ENCODE measurements at places on chromosomes 5 and 9.

DNA sequence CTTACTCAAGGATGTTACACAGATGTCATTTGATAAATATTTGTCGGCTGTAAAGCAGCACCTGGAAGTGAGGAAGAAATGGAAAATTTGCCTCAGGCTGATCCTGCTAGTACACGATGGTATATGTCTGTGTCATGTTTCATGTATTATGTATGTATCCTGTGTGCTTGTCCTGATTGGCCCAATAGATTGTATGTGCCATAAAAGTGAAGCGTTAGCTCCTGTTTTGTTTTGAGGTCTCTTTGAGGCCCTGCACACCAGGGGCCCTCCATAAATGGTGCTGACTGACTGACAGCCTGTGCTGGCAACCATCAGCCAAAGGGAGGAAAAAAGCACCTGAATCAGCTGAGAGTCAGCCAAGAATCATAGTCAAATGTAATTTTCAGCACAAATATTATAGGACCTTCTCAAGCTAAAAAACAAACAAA, 11.8 kb upstream of the LNPEP start:
- no peak overlapping the region for H3K4me3 ChIP-seq
- H3K36me3 ChIP-seq, result no peaks in the 10 kb centered on the region
- H3K4me1 ChIP-seq, result no peaks in the 10 kb centered on the region
- no peaks in the 10 kb centered on the region for H3K27me3 ChIP-seq
- H3K27ac ChIP-seq, result no peak overlapping the region

DNA sequence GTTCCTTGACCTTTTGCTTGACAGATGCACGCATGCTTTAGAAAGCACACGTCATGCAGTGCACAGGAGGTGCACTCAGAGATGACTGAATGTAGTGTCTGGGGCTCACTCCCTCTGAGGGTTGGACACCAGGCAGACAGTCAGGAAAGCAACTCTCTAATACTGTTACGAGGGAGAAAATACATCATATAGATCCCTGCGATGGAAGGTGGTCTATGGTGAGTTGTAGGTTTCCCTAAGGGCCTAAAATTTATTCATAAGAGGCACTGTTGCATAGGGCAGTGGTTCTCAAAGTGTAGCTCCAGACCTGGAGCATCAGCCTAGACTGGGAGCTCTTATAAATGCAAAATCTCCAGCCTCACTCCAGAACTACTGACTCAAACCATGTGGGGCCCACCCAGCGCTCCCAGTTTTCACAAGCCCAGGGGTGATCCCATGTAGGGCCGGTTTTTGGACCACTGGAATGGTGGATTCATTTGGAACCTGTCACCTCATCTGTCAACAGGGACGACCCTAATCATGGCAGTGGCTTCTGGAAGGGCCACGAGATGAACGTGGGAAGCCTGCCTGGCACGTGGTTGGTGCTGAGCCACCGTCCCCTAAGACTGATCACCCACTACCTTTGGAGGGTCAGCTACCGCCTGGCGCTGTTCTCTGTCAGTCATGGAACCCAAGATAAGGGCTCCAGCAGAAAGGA, 16.8 kb upstream of the PHF19 start:
- H3K27ac ChIP-seq, result peak overlapping the region; percentile 70
- H3K4me1 ChIP-seq, result no peaks in the 10 kb centered on the region
- H3K4me3 ChIP-seq, result peak overlapping the region; percentile 26
- DNase-seq, result no peak
- no peaks in the 10 kb centered on the region for H3K36me3 ChIP-seq
- H3K27me3 ChIP-seq, result no peaks in the 10 kb centered on the region

GRCh38 chr9:98097836-98098235, 21.2 kb downstream of the TRIM14 start:
- DNase-seq, result no peak
- H3K27me3 ChIP-seq, result no peaks in the 10 kb centered on the region
- peaks cover 10% of the 10 kb centered on the region for H3K4me1 ChIP-seq
- no peaks in the 10 kb centered on the region for H3K36me3 ChIP-seq
- H3K4me3 ChIP-seq, result no peak overlapping the region

DNA sequence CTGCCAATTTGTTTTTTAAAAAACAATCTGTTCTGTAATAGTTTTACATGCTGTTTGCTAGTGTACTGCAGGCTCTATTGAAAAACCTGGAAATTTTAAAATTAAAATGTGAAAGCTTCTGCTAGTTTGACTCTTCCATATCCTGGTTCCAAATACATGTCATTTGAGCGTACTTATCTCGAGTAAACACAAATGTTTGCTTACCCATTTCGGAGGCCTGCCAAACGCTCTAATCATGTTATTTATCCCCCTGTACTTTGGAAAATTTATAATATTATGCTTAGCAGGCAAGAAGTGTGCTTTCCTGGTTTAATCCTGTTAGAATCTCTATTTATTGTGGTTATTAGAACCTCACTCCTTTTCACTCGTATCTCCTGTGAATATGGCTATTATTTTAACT, 476.8 kb upstream of the CYLC2 start:
- no peak overlapping the region for H3K27ac ChIP-seq
- H3K27me3 ChIP-seq, result no peaks in the 10 kb centered on the region
- no peak for DNase-seq

DNA sequence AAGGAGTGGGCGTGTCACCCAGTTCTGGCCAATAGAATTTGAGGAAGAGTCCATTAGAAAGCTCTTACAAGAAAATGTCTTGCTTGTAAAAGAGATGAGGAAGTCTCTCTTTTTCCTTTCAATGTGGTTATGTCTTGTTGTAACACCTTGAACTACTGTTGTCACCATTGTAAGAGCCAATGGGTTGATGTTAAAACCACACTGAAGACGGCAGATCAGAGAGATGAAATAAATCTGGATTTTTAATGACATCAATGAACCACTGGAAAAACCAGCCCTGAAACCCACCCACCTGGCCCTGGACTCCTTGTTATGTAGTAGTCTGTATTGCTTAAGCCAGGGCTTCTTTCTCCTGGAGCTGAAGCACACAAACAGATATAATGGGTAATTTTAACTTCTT, 83.8 kb upstream of the ERCC6L2 start:
- no peak overlapping the region for H3K27ac ChIP-seq
- H3K4me3 ChIP-seq, result no peak overlapping the region
- H3K36me3 ChIP-seq, result no peaks in the 10 kb centered on the region

GRCh38 chr5:175288048-175288621, 155.8 kb downstream of the DRD1 start:
- no peaks in the 10 kb centered on the region for H3K27me3 ChIP-seq
- H3K36me3 ChIP-seq, result no peaks in the 10 kb centered on the region
- no peak overlapping the region for H3K4me3 ChIP-seq
- no peak overlapping the region for H3K27ac ChIP-seq
- no peaks in the 10 kb centered on the region for H3K4me1 ChIP-seq

DNA sequence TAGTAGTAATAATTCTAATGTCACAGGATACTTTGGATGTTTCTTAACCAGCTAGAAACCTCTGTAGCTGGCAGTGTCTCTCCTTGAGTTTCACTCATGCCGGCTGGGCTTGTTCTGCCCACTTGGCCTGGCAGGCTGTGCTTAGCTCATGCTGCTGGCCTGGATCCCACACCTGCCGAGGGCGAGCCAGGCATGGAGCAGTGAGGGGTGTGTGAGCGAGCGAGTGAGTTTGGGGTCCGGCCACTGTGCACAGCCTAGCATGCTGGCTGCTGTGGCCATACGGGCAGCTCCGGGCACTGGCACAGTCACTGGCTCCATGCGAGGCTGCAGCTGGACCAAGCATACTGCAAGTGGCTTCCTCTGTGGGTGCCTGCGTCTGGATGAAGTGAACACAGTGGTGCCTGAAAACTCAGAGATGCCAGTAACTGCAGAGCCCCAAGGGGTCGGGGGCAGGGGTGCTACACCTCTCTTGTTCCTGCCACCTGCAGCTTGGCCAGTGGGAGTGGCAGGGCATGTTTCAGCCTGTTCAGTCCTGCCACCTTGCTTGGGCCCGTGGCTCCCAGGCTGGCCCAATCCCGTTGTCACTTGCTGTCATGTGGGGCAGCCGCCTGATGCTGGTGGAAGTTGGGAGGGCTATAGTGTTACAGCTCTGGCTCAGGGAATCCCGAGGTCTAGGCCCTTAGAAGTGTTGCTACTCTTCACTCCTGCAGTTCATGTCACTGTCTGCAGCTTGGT, 9.9 kb downstream of the FSD1L start:
- no peaks in the 10 kb centered on the region for H3K4me1 ChIP-seq
- no peak overlapping the region for H3K4me3 ChIP-seq

- peaks cover 11% of the 10 kb centered on the region for H3K4me1 ChIP-seq
- H3K27ac ChIP-seq, result no peak overlapping the region
- no peaks in the 10 kb centered on the region for H3K27me3 ChIP-seq
- H3K36me3 ChIP-seq, result no peaks in the 10 kb centered on the region
- H3K4me3 ChIP-seq, result no peak overlapping the region
These were observed 4.0 kb upstream of the TRAF2 start for GRCh38 chr9:136882109-136882946.
